ENCODE measurements at places on chromosomes 12 and 14.

DNA sequence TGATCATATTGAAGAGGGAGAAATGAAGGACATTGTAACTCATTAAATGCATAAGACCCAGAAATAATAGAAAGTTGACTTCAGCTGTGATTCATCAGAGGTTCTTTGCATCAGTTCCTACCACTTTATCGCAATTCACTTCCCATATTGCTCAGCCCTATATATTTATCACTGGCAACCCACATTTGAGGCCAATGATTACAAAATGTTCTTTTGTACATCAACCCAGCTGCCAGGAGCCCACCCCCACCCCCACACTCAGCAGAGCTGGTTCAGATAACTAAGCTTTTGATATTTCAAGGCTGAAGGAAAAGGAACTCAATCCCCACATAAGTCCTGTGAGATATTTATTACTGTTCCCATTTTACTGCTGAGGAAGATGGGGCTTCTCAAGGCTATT lies 51.2 kb upstream of the TMPO start:
- DNase-seq: no peak

GRCh38 chr12:19546027-19546426 lies 106.7 kb downstream of the AEBP2 start:
- DNase-seq: no peak

DNA sequence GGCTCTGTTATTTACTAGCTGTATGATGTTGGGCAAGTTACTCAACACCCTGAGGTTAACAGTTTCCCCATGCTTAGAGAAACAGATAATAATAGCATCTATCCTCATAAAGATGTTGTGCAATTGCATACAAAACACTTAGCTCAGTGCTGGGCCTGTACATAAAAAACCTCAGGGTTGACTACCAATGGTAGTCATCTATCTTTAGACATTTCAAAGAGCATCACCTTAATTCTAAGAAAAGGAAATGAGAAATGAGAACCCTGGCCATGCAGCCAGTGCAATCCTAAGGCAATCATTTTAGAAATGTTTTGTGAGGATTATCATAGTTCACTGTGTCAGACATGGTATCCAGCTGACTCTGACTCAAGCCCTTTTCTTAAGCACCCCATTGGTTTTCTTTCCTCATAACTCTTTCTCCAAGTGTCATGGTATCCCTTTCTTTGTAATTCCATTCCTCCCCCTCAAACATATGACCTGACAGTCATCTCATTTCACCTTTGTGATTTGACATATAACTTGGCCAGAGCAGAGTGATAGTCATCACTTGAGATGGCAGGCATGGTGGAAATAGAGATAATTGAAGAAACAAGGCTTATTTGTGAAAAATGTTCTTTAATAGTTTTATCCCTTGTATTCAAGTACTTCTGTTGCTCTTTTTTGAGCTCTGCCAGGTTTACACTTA lies 29.5 kb upstream of the OSBPL8 start:
- DNase-seq: peak; percentile 48

DNA sequence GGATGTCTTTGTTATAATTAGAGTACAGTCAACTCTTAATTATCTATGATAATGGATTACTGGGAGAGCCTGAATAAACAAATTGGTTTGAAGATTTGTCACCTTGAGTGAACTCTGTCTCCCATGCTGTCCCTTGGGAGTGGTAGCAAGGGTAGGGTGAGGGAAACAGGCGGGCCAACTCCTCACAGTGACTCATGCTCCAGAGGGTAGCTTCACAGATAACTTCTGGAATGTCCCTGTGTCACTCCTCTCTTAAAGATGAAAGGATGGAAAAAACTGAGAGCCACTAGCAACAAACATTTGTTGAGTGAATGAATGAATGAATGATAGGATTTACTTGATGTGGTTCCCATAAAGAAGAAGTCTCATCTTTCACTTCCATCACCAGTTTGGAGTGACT lies 53.5 kb downstream of the RASSF9 start:
- no peak for DNase-seq

DNA sequence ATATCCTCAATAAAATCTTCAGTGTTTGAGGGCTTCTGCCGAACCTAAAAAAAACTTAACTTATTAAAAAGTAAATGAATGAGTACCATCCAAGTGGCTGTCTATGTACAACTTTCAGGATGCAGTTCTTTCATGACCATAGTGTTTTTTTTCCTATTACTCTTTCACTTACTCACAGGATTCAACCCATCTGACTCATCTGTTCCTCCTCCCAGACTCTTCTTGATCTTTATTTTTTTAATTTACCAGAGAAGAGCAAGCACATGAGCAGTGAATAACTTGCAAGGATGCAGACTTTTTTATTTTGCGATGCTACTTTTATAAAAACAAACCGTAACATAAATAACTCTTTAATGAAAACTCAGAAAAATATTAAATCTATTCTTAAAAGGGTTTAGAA lies 24.5 kb downstream of the RECQL start:
- no peak for DNase-seq
